ENCODE measurements at places on chromosomes 7 and 10. TPM values are rescaled to one million over a fixed set of nuclear protein-coding genes. Genes with fewer than 3 reads are reported as not detected.

- DNase-seq: no peak
These were observed 624 bp upstream of the ZNF783 start for GRCh38 chr7:149261316-149261828.

DNA sequence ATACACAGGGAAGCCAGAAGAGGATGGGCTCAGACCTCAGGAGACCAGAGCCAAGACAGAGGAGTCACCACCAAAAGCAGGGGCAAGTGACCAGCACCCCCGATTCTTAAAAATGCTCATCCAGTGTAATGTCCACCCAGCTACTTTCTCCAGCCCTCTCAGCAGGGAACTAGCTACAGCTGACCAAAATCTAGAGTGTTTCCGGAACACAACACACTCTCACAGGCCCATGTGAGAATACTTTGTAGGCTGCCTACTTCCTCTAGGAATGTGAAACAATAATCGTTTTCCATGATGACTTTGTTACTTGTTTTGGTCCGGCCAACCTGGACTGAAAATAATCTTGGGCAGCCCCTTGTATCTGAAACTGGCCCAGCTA, 14.5 kb downstream of the PSAP start:
- DNase-seq: no peak

DNA sequence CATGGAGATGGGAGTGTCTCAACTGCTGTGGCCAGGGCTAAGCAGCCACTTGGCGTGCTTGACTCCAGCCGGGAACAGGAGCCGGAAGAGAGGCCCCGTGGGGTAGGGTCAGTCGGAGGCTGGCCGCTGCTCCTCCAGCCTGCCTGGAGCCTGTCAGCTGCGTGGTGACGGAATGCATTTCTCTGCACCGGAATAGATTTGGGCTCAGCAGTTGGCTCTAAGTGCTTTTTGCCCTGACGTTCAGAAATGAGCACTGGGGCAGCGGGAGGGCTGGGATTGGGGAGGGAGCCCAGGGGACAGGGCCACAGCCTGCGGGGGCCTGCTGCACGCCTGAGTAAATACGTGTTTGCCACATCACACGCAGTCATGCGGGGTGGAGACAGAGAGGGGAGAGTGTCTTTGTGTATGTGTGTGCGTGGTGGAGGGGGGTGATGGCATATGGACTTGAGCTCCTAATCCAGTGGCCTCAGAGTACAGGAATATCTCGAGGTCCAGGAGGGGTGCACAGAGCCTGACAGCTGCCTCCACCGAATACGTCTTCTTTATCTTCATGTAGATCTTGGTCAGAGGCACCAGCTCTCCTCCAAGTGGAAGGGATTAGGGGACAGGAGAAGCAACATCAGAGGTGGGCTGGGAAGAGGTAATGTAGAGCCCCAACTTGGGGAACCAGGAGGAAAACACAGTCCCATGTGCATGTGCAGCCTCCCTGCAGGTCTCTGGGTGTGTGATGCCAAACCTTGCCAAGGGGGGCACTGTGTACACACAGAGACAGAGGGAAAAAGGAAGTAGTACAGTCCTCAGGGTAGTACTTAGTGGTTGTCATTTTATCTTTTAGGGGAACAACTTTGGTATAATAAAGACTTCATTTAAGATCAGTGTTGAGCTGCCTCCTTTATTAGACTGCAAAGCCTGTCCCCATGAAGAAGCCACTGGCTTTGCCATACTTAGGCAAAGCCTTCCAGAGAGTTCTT, 151.4 kb downstream of the CDH23 start:
- DNase-seq: no peak

Gene KEL
- not detected for polyA plus RNA-seq

Gene SPDYE3
- polyA plus RNA-seq: 8.2 TPM
